Small intestine (tissue), 16 donors: ENCODE measurements at places on chromosomes 4 and X.

GRCh38 chrX:117053260-117053659 lies 590.5 kb upstream of the CT83 start:
- no peak overlapping the region for H3K27ac ChIP-seq
- H3K4me3 ChIP-seq = no peak overlapping the region
- no peaks in the 10 kb centered on the region for H3K4me1 ChIP-seq
- H3K27me3 ChIP-seq = no peaks in the 10 kb centered on the region

DNA sequence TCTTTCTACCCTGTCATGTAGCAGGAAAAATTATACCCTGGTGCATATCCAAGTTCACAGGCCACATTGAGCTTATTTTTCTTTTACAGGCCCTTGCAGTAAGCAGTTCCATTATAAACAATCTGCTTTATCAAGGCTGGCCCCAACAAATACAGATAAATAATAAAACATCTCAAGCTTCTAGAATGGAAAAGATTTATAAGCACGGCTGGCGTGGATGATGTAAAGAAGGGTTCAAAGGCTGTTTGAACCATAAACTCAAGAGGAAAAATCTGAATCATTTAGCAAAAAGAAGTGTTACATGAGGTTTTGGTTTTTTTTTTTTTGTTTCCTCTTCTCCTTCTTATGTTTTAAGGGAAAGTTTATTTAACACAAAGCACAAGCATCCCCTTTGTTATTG lies 109.7 kb downstream of the UNC5C start:
- H3K4me3 ChIP-seq = no peak overlapping the region
- H3K27me3 ChIP-seq = no peaks in the 10 kb centered on the region
- no peak overlapping the region for H3K27ac ChIP-seq
- DNase-seq = no peak

GRCh38 chr4:183987987-183988392 lies 82.9 kb downstream of the STOX2 start:
- H3K27ac ChIP-seq = no peak overlapping the region
- no peak overlapping the region for H3K4me3 ChIP-seq
- H3K36me3 ChIP-seq = no peaks in the 10 kb centered on the region
- peak; percentile 74 for DNase-seq
- no peaks in the 10 kb centered on the region for H3K4me1 ChIP-seq
- no peaks in the 10 kb centered on the region for H3K27me3 ChIP-seq

- no peak overlapping the region for H3K4me3 ChIP-seq
- H3K27me3 ChIP-seq = no peaks in the 10 kb centered on the region
- DNase-seq = no peak
- H3K36me3 ChIP-seq = no peaks in the 10 kb centered on the region
- H3K4me1 ChIP-seq = no peaks in the 10 kb centered on the region
- no peak overlapping the region for H3K27ac ChIP-seq
Measured at GRCh38 chr4:7820031-7820818, 119.4 kb downstream of the AFAP1 start.
